Fibroblast of upper back skin (primary cell): ENCODE measurements at places on chromosomes 4 and X.

GRCh38 chr4:85489273-85489981 lies 14.5 kb downstream of the ARHGAP24 start:
- DNase-seq: peak; percentile 67

- DNase-seq: no peak
Measured at GRCh38 chrX:55005256-55005655, 5.1 kb downstream of the APEX2 start.

- no peak for DNase-seq
Measured at GRCh38 chr4:158786955-158787354, 18.1 kb downstream of the FNIP2 start.

DNA sequence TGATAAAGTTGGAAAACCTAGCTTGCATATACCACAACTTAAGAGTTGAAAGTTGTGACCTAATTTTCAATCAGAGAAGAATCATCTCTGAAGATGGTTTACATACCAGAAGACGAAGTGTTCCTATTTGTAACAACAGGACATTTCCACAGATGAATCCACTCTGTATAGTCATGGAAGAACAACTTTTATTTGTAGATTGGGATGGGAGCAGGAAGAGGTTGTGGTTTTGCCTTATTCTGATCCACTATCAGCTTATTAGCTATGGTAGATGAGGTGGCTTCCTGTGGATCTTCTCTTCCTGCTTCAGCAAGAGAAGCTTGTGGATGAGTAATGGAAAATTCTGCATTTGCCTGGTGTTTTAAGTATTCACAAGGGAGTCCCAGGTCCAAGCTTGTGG lies 18.6 kb upstream of the SUPT20HL1 start:
- DNase-seq: peak; percentile 80

DNA sequence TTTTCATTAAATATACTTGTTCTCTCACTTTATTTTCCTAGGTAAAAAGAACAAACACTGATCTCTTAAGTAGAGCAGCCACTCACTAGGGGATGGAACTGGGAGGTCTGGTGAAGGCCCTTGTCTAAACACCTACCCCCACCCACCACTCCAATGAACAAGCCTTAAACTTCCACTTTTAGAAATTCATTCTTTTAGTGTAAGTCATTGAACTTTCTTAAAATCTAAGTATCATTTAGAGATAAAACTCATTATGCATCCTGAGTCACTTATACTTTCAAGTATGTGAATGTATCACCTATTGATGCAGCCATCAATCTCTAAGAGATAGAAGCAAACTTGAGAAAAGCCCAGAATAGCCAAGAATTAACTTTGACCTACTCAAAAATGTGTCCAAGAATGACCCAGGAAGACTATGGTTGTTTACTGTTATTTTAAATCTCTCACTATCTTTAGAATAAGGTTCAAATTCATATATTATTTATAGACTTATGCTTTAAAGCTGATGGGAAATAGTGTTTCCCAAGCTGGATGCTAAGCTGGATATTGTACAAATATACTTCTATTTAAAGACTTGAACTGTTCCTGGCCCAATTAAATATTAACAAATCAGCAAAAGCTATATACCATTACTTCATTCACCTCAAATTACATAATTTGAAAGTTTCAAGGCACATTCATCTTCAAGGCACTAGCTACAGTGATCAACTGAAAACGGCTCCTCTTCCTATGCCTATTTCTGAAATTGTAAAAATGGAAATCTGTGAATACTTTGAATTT lies 49.5 kb downstream of the CAMK2D start:
- no peak for DNase-seq

GRCh38 chr4:169071747-169072146 lies 61.7 kb upstream of the CBR4 start:
- peak; percentile 51 for DNase-seq

GRCh38 chr4:78806943-78807460 lies 30.9 kb downstream of the BMP2K start:
- DNase-seq: no peak

DNA sequence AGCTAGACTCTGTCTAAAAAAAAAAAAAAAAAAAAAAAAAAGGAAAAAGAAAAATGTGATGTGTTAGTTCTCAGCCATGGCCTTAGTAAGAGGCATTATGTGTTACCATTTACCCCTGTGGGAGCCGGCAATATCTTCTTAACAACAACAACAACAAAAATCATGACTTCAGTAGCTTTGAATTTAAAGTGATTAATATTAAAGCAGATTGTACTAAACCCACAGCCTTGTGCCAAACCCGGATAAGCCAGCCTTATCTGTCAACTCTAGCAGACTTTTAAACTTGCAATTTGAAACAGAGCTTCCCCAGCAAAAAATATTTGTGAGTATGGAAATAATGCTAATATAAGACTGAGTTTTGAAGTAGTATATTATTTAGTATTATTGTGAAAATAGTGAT lies 462.1 kb upstream of the GNPDA2 start:
- DNase-seq: no peak
